ENCODE measurements at places on chromosomes 5 and 9. TPM values are rescaled to one million over a fixed set of nuclear protein-coding genes. Genes with fewer than 3 reads are reported as not detected.
A peak's percentile ranks its signal among the peaks of the same experiment; 100 is the strongest.

NCS1 gene
- total RNA-seq: 3.0 TPM

PCDHGA6 gene
- total RNA-seq: 2.2 TPM

SREK1IP1 gene
- 11.2 TPM for total RNA-seq

DNA sequence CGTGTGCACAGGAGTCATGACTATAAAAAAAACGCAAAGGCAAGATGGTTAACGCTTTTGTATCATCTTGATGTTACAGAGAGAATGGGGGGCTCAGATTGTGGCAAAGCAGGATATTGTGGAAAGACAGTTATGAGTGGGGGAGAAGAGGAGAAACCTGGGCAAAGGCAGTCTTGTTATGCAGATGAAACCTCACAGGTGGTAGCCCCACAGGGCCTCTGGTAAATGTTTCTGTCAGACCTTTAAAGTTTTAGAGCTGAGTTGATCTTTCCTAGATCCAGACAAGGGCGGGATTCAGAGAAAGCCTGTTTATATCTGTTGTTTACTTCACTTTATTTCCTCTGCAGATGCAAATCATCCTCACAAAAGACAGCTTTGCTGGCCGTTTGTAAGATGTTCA is 55.2 kb downstream of the C9orf85 start:
- DNase-seq: no peak

DNA sequence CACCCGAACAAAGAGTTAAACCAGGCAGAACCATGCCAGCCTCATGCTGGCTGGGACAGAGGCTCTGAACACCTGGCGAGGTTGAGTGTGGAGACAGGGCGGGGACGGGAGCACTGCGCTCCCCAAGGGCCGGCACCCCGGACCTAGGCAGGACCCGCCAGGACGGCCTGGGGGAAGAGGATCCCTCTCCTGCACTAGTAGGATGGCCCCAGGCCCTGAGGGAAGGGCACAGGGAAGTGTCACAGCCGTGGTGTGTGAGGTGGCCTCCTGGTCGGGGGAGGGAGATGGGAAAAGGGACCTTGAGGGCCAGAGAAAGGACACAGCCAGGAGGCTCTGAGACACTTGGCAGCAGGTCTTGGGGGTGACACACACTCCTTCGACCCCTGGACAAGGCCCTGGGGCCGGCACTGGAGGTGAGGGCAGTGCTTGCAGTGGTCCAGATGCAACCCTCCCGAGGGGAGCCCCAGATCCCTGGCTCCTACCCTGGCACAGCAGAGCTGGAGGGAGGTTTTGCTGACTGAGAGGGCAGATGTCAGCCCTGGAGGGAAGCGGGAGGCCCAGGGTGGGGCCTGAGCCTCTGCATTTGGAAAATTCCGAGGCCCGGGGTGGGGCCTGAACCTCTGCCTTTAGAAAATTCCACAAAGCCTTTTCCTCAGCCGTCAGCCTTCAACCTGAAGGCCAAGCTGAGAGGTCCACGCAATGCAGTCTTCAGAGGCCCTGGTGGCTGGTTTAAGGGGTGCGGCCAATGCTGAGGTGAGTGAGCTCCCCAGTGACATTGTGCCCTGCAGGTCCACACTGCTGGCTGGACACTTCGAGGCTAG is 24.8 kb upstream of the TERT start:
- DNase-seq: no peak

DNA sequence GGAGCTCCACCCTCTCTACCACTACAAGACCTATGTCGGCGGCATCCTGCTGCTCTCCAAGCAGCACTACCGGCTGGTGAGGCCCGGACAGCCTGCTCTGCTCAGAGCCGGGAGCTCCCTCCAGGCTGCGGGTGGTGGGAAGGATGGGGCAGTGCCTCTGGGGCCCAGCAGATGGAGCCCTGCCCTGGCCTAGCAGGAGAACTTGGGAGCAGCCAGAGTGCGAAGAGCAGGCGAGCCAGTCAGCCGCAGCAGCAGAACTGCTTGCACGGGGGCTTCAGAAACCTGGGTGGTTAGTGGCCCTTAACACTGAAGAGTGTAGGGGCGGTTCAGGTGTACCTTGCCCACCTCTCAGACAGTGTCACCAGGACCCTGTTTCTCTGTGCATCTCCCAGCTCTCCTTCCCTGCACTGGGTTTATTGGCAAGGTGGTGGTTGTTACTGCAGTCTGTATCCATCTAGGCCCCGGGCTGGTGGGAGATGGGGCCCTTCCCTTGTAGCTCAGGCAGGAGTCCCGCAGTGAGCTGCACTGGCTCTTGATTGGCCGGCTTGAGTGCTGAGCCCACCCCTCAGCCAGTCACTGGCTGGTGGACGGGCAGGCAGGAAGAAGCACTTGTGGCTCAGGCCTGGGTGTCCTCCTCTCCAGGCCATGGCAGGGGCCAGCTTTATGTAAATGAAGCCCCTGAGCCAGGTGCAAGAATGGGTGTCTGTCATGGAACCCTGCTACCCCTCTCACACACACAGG is 7.7 kb downstream of the B4GALT7 start:
- peak; percentile 86 for DNase-seq

GRCh38 chr5:9042241-9042640 is 503.6 kb downstream of the SEMA5A start:
- DNase-seq: no peak

DNA sequence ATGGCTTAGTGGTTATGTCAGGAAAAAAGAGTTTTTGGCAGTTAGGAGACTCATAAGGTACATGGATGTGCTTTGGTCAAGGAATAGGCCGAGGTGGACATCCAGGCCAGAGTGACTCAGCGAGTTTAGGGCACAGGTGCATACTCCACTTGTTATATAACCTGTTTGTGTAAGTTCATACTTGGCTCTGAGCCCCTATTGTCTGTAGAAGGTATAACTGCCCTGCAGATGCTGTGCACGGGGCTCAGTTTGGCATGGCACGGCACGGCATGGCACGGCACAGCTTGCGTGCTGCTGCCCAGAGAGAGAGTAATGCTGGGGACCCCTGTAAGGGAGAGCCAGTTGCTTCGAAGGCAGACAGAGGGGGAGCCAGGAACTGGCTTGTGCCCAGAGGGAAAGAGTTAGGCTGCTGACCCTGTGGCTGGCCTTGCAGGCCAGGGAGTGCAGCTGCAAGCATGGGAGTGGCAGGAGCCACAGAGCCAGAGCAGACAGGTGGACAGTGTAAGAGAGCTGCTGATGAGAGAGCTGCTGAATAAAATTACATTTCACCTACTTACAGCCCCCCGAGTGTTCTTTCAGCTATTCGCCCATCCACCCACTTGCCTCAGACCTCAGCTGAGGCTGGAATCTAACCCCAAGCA is 32.2 kb downstream of the GCNT4 start:
- peak; percentile 44 for DNase-seq

GRCh38 chr5:62143268-62144229 is 162.5 kb upstream of the KIF2A start:
- no peak for DNase-seq

- DNase-seq: no peak
These were observed 85.4 kb downstream of the SEMA4D start for GRCh38 chr9:89412541-89412940.

DNA sequence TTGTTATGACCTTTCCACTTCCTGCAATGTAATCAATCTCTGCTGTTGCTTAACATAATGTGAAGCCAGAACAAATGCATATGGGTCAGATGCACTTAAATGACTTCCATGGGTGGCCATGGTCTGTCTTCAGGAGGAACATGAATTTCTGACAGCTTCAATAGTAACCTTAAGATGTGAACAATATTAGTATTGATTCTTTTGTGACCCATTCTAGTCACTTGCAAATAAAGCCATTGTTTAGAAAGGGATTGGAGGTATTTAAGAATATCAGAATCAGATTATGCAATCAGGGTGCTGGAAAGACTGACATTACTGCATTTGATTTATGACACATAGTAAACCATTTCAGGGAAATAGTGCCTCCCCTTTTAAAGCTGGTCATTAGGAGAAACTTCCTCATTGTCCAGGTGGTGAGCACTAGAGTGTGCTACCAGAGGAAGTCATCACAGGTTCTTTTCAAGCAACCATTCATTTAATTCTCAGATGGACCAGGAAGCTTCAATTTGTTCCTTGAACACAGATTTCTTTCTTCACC is 32.1 kb downstream of the GRIN3A start:
- DNase-seq: no peak

DNA sequence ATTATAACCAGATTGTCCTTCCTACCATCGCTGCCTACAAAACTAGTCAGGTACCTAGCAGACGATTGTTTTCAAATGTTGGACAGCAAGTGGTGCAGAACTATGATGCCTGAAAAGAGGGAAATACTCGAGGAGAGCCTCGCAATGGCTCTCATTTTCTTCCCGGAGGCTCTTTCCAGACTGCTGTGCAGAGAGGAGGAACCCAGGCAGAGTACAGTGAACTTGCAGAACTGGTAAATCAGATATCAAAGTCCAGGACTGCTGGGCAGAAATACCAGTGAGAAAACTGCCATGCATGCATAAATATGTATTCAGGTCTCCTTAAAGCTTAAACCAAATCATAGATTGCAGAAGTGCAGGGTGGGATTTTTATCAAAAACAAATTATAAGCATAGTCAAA is 26.4 kb upstream of the UGT3A1 start:
- DNase-seq: no peak

DNA sequence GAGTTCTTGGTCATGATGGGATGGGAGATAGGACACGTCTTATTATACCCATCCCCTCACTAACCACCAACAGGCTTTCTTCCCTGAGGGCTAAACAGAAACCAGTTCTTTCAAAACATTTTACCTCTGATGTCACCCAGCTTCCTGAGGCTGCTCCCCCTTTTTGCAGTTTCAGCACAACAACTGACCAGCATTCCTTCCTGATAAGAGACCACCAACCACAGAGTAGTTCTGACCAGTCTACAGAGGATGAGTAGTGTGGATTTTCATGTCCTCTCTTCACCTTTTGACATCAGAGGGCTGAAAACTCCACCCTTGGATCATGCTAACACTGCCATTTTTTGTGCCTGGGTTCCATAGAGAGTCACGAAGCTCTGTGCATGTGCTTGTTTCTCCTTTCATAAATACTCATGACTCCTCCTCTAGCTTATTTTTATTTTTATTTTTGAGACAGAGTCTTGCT is 82.6 kb downstream of the OSTF1 start:
- DNase-seq: no peak

DNA sequence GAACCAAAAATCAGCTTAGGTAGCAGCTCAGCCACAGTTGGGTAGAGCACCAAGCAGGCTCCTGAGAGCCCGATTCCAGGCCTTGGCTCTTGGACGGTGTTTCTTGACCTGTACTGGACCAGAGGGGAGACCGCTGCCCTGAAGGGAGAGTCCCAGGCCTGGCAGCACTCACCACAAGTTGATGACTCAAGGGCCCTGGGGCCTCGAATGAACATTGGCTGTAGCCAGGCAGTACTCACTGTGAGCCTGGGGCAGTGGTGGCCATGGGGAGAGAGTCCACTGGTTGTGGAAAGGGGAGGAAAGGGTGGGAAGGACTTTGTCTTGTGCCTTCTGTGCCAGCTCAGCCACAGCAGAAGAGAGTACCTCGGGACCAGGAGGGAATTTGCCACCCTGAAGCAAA is 166.1 kb downstream of the EDIL3 start:
- DNase-seq: peak; percentile 40

All from pancreas (tissue), 10 donors.